Activated naive CD8-positive, alpha-beta T cell treated with anti-CD3 and anti-CD28 coated beads for 36 hours (primary cell): ENCODE measurements at places on chromosomes 12 and 14.

GRCh38 chr12:98741196-98741555 is 96.1 kb downstream of the APAF1 start:
- peak; percentile 14 for DNase-seq

DNA sequence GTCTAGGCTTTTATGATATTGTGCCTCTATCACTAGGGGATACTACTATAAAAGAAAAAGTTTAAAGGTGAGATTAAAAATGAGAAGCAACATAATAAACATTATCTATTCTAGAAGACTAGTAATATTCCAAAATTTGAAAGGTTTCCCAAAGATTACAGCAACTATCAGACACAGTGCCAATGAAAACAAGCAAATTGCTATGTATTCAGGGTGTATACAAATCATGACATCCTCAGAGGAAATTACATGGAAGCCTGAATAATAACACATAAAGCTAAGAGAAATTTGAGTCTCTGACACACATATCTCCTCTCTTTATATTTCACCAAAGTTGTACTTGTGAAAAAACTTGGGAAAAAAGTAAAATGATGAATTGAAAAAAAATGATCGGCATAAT is 327.0 kb downstream of the SEC23A start:
- no peak for DNase-seq

GRCh38 chr14:85573406-85573805 is 43.5 kb downstream of the FLRT2 start:
- DNase-seq, result no peak

DNA sequence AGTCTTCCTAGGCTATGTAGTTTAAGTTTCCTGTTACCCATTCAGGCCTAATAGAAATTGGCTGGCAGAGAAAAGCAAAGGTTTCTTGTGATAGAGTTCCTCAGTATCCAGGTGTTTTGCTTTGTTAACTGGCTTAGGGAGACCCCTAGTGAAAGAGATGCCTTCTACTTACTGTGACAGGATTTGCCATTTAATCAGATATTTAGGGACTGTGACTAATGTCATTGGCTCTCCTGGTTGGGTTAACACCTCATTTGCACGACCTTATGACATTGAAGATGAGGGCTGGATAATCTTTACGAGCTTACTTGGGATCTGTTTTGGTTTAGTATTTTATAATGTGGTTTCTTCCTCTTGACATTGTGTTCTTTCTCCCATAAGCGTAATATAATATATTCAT is 5.8 kb downstream of the MON2 start:
- no peak for DNase-seq

DNA sequence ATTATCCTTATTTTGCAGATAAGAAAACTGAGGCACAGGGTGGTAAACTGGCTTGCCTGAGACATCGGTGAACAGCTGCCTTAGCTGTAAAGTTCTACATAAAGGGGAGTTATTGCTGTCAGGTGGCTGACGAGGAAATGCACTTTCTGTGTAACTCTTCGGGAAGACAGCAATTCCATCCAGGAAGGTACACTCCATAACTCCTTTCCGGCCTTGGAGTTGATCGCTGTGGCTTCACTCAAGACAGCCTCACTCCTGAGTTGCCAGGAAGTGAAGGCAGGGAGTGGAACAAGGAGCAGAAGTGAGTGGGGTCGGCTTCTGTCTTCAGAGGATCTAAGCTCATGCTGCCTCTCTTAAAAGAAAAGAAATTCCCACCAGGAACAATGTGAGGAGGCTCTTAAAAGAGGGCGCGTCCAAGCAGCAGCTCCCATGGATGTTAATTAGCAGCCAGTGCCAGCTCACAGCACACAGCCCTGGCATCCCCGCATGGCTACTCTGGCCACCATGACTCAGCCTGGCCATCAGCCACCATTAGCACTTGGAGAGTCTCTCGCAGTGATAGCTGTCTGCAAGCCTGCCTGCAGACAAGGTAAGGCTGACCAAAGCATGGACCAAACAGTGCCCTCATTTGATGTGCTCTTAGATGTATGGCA is 60.3 kb downstream of the NUAK1 start:
- DNase-seq, result no peak

GRCh38 chr12:127685931-127686330 is 581.0 kb upstream of the TMEM132C start:
- DNase-seq, result no peak

DNA sequence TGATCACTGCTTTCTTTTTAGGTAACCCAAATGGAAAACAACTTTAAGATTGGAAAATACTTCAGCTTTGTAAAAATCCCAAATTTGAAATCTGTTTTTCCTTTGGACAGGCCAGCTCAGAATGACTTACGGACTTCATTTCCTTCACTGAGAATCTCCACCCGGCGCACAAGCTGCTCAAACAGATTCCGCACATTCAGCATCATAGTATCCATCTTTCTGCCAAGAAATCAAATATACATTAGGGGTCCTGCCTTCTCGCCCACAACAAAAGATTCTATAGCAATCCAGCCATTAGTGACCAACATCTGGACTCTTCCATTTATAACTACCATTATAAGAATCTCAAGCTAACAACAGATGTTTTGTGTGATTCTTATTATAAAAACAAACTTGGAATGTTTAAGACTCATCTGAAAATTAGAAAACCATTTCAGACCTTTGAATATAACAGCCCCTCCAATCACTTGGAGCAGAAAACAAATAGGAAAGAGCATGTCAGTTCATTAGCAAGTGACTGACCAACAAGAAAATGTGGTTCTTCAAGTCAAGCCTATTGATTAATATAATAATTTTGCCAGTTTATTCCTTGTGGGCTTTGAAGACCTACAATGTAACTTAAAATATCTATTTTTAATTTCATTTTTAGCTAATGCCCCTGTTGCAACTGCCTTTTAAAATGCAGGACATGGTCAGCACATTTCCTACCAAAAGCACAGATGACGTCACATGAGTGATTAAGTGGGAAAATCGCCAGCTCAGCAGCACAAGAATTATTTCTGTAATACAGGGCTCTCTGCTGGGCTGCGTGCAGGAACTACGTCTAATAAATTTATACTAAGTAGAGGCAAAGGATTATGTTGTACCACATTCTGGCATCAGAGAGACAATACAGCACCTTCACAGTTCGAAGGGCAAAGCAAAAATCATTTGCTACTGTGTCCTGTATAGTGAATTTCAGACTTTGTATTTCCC is 8.5 kb downstream of the RACGAP1 start:
- no peak for DNase-seq

DNA sequence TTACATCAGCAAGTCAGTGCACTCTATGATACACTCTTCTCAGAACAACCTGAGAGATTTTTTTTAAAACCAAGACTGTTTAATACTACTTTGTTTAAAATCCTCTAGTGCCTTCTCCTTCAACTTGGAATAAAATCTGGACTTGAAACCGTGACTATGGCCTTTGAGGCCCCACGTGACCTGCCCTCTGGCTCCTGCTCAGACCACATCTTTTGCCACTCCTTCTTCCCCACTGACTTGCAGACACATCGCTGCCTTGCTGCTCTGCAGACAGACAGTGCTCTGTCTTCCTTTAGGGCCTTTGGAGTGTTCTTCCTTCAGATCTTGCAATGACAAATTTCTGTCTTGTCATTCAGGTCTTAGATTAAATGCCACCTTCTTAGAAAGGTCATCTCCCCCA is 48.5 kb downstream of the TTC8 start:
- no peak for DNase-seq

GRCh38 chr12:132904718-132905328 is 17.4 kb upstream of the CHFR start:
- peak; percentile 91 for DNase-seq

GRCh38 chr14:35083530-35084150 is 37.6 kb downstream of the FAM177A1 start:
- no peak for DNase-seq

DNA sequence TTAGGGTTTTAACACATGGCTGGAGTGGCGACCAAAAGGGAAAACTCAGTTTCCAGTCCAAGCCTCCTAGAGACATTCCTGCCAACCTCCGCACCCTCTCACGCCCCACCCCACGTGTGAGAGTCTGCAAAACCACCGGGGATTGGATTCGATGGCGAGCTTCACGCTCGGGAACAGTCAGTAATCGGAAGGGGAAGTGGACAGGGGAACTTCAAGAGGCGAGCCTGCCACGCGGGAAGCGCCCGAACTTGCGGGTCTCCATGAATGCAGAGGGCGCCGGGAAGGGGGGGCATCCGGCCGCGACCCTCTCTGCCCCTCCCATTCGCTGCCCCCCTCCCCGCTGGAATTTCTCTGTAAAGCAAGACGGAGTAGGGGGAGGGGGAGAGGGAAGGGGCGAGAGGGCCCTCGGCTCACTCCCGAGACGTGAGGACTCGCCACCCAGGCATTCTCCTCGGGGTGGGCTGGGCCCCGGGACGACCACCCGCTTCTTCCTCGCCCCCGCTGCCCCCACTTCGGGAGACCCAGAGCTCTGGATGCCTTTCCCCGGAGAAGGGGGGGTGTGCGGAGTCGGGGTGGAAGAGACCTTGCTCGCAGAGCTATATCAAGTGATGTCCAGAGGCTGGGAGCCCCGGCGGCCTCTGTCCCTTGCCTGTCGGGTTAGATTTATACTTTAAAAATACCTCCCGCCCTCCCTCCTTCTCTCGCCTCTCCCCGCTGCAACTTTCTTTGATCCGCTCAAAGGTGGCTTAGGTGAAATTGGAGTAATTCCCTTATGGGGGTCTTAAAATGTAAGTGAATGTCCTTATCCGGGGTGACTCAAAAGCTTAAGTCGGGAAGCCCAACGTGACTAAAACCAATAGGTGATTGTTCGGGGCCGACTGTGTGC is 2.5 kb upstream of the CCND2 start:
- DNase-seq, result peak; percentile 57

GRCh38 chr14:72788255-72788654 is 105.6 kb downstream of the DPF3 start:
- no peak for DNase-seq

GRCh38 chr14:61106959-61107641 is 126.1 kb downstream of the SLC38A6 start:
- no peak for DNase-seq

- no peak for DNase-seq
Observed at GRCh38 chr14:57293866-57294837, 25.4 kb downstream of the AP5M1 start.
